Colonic mucosa (tissue), 4 donors: ENCODE measurements at places on chromosomes 5 and 9.

- H3K36me3 ChIP-seq = no peaks in the 10 kb centered on the region
- H3K27me3 ChIP-seq = no peaks in the 10 kb centered on the region
- H3K4me1 ChIP-seq = no peaks in the 10 kb centered on the region
- H3K27ac ChIP-seq = no peak overlapping the region
- H3K4me3 ChIP-seq = no peak overlapping the region
Observed at GRCh38 chr9:115191667-115192066, 73.7 kb upstream of the TNC start.

DNA sequence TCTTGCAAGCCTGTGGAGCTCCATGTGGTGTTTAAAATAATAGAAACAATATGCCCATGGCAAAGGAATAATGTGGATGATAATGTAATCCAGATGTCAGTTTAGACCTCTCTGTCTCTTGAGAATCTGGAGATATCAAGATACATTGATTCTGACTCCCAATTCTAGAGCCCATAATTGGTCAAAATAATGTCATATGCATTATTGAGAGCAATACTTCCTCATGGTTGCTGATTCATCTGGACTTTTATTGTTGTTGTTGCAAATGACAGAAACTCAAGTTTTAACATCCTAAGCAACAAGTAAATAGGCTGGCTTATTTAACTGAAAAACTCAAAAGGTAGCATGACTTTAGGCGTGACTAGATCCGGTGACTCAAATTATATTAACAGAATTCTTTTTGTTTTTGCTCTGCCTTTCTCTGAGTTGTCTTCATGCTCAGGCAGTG, 152.1 kb downstream of the PCSK1 start:
- no peak for DNase-seq
- H3K27ac ChIP-seq = no peak overlapping the region
- H3K27me3 ChIP-seq = no peaks in the 10 kb centered on the region
- no peak overlapping the region for H3K4me3 ChIP-seq
- H3K36me3 ChIP-seq = no peaks in the 10 kb centered on the region

GRCh38 chr5:93452255-93452654, 128.8 kb downstream of the NR2F1-AS1 start:
- no peaks in the 10 kb centered on the region for H3K36me3 ChIP-seq
- no peak for DNase-seq
- no peaks in the 10 kb centered on the region for H3K27me3 ChIP-seq
- H3K4me1 ChIP-seq = no peaks in the 10 kb centered on the region
- no peak overlapping the region for H3K27ac ChIP-seq
- no peak overlapping the region for H3K4me3 ChIP-seq

GRCh38 chr5:95782181-95782580, 40.3 kb downstream of the GLRX start:
- no peaks in the 10 kb centered on the region for H3K4me1 ChIP-seq
- H3K27ac ChIP-seq = no peak overlapping the region
- H3K4me3 ChIP-seq = no peak overlapping the region
- no peaks in the 10 kb centered on the region for H3K36me3 ChIP-seq

GRCh38 chr9:111034170-111034897, 3.9 kb downstream of the LPAR1 start:
- no peak for DNase-seq
- H3K36me3 ChIP-seq = no peaks in the 10 kb centered on the region
- H3K4me1 ChIP-seq = no peaks in the 10 kb centered on the region
- no peak overlapping the region for H3K4me3 ChIP-seq
- no peaks in the 10 kb centered on the region for H3K27me3 ChIP-seq
- no peak overlapping the region for H3K27ac ChIP-seq

DNA sequence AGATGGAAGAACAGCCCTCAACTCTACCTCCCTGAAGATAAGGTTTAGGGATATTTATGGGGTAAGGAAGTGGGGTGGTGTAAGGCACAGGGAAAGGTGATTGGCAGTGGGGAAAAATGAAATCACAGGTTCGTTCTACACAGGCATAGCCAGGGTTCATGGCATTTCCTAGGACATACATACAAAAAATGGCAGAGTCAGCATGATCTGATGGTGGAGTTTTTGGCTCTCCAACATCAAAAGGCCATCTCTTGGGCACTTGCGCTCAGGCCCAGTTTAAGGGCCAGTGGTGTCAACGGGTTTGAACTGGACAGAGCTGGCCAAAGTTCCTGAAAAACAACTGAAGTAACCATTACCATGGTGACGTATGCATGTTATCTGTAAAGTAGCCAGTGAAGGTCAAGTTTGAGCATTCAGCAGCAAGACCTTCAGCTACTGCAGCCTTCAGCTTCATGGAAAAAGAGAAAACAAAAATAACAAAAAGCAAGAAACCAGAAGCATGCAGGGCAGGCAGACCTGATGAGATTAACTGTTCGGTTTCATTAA, 92.8 kb downstream of the SMARCA2 start:
- no peak overlapping the region for H3K4me3 ChIP-seq
- peaks cover 6% of the 10 kb centered on the region for H3K36me3 ChIP-seq
- no peaks in the 10 kb centered on the region for H3K27me3 ChIP-seq
- DNase-seq = no peak
- H3K27ac ChIP-seq = no peak overlapping the region
